ENCODE measurements at places on chromosomes 13 and 19.

GRCh38 chr19:49524812-49525455 lies 2.9 kb upstream of the RCN3 start:
- DNase-seq, result no peak

DNA sequence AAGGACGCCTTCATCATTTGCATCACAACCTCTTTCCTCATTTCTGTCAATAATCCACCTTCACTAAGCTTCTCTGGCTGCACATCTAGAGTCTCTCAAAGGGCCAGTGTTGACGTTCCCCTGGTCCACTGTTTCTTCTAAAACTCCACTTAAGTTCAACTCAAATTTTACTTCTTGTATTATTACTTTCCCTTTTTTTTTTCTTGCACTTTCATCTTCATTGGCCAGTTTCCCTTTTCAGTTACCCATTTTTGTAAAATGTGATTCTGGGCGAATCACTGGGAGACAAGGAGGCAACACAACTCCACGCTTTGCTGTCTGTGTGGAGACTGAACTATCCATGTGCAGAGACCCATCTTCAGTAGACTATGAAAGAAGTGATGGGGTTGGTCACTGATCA lies 128.6 kb upstream of the RNF113B start:
- no peak for DNase-seq

GRCh38 chr19:12364391-12365235 lies 870 bp downstream of the ZNF442 start:
- no peak for DNase-seq

DNA sequence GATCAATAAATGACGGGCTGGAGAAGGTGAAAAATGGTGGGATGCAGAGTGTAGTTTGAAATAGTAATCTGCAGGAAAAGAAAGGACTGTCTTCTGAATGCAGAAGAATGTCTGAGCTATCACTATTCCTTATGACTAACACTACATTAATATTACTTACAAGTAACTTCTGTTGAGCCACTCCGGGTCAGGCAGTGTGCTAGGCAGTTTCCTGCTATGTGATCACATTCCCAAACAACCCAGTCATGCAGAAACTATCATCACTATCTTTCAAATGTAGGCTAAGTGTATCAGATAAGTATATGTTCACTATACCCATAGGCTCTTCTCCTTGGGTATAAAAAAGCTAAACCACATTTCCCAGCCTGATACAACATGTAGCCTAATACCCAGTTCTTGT lies 6.6 kb downstream of the ZNF599 start:
- no peak for DNase-seq

GRCh38 chr13:19665427-19665859 lies 32.0 kb downstream of the MPHOSPH8 start:
- no peak for DNase-seq

DNA sequence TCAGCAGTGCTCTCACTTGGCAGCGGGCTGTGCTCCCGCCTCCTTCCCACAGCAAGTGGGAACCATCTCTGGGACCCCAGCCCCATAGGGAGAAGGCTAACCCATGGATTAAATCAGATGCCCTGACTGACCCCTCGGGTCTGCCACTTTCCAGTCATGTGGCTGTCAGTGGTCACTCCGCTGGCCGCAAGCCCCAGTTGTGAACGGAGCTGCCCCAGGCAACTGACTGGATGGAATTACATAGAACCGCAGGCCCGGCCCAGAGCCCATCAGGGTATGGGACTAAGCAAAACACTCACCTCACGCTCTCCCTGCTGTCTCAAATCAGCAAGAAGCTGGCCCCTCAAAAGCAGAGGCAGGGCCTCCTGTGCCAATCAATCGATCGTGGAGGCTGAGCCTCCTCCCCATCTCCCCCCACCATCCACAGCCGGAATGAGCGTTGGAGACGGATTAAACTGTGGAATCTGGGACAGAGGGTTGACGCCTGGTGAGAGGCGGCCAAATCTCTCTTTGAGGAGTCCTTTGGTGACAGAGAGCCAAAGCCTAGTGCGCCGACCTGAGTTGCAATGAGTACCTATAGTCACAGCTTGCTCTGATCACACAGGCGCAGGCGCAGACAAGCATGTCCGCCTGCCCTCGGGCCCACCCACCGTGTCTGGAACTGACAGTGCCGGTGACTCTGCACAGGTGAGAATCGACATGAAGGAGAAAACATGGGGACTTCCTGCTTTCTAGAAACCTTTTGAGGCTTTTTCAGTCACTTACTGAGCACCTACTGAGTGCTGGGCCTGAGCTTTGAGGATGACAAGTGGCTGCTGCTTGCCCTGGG lies 38.7 kb downstream of the PBX4 start:
- DNase-seq, result no peak

- no peak for DNase-seq
Observed at GRCh38 chr19:1302533-1303239, 17.0 kb downstream of the EFNA2 start.

DNA sequence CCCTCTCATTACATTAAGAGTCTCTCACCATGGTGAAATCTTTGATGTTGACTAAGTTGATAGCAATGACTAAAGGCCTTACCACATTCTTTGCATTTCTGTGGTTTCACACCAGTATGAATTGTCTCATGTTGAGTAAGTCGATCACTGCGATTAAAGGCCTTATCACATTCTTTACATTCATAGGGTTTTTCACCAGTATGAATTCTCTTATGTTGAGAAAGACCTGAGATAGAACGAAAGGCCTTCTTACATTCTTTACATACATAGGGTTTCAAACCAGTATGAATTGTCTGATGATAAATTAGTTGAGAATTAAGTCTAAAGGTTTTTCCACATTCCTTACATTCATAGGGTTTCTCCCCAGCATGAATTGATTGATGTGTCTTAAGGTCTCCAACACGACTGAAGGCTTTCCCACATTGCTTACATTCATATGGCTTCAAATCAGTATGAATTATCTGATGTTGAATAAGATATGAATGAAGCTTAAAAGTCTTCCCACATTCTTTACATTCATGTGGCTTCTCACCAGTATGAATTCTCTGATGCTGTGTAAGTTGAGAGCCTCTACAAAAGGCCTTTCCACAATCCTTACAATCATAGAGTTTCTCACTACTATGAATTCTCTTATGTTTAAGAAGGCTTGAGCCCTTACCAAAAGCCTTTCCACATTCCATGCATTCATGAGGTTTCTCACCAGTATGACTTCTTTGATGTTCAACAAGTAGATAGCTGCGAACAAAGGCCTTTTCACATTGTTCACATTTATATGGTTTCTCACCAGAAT lies 45.6 kb downstream of the ZNF283 start:
- peak; percentile 9 for DNase-seq

GRCh38 chr13:93147298-93147645 lies 79.3 kb upstream of the GPC6 start:
- DNase-seq, result no peak

GRCh38 chr19:17860331-17860992 lies 752 bp downstream of the RPL18A start:
- DNase-seq, result no peak

DNA sequence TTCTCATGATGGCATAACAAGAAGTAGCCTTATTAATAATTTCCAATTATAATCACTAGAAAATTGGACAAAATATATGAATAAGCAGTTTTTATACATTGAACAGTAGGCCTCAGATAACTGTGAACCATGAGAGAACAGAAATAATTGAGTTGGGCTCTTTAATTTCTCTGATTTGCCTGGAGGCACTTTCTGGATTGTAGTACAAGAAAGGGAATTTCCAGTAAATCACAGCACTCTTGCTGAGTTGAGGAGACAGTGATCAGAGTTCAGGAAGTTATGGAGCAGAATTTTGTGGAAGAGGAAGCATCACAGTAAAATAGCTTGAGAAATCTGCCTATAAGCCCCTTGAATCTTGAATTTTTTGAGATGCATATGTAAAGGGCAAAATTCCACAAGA lies 216.2 kb downstream of the MAB21L1 start:
- no peak for DNase-seq

- no peak for DNase-seq
Observed at GRCh38 chr13:109301726-109302125, 484.7 kb downstream of the IRS2 start.

- no peak for DNase-seq
Observed at GRCh38 chr13:69872321-69873047, 235.1 kb upstream of the ATXN8OS start.

- DNase-seq, result no peak
Observed at GRCh38 chr19:50563597-50563996, 4.6 kb downstream of the LRRC4B start.

DNA sequence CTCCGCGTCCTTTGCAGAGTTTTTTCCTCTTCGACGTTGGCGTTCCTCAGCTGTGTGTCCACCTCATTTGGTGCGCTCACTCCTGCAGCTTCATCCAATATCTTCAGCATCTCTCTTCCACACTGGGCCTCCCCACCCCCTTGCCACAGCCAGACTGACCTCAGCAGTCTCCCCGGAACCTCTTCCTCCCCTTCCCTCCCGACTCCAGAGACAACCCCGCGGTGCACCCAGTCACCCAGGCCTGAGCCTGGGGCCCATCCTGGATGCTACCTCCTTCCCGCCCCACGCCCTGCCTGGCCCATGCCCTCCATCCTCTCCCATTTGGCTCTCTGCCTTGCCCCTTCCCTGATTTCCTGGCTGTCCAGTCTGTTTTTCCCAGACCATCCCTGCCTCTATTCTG lies 8.1 kb upstream of the C5AR2 start:
- no peak for DNase-seq

- DNase-seq, result peak; percentile 37
Observed at GRCh38 chr19:18340190-18340989, at the start of gene PGPEP1. Gene PGPEP1, plus strand, starts transcription at chr19:18340598. Its CDS starts 84 bp downstream, at chr19:18340682.

Measured in astrocyte of the spinal cord (primary cell).